Left lobe of liver (tissue), 2 donors: ENCODE measurements at places on chromosomes 12 and 14.

GRCh38 chr14:35446450-35446849 is 41.9 kb upstream of the NFKBIA start:
- no peak for DNase-seq

- DNase-seq = no peak
These were observed 200.5 kb upstream of the OR4E1 start for GRCh38 chr14:21874167-21874566.

DNA sequence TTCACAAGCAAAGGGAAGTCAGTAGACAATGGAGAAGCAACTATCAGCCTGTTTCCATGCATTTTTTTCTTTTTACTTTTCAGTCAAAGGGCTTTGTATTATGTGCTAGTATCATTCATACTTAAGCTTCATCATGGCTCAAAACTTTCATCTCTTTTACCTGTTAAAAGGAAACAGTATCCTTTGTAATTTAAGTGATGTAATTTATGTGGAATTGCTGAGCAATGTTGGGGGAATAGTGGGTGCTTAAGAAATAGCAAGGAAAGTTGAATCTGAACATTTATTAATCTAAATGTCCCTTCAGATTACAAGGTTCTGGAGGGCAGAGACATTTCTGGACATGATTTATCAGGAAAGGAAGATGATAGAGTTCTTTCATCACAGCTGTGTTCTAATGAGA is 915.3 kb downstream of the VRK1 start:
- no peak for DNase-seq

- no peak for DNase-seq
These were observed 85.1 kb upstream of the AMIGO2 start for GRCh38 chr12:47164724-47165439.

DNA sequence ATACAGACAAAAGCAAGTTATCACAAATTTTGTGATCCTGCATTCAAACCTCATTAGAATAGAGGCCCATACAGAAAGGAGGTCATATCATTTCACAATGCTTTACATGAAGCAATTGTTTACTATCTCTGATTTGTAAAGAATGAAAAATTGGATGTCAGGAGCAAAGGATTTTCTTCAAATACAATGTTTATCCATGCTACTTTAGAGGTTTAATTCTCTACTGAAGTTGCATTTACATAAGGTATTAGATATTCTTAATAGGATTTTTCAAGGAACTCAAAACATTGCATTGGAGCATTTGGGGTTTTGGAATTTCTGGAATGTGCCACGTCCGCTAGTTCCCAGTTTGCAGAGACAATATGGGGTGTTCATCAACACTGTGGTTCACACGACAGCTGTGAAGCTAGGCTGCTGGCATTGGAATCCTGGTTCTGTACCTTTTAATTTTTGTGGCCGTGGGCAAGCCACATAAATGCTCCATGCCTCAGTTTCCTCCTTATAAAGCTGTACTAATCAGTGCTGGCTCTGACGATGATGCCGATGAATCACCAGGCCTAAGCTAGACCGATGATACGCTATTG is 174.8 kb downstream of the APAF1 start:
- DNase-seq = no peak

GRCh38 chr12:20154052-20154451 is 214.3 kb upstream of the PDE3A start:
- DNase-seq = no peak

- DNase-seq = no peak
These were observed 101.2 kb upstream of the DAAM1 start for GRCh38 chr14:59087240-59087639.

- DNase-seq = no peak
These were observed at the start of gene CRIP1 for GRCh38 chr14:105486163-105486973. CRIP1 (plus strand) TSS chr14:105486886; CDS start chr14:105487260, 374 bp downstream.

- DNase-seq = no peak
These were observed 66.3 kb upstream of the SOX5 start for GRCh38 chr12:24015833-24016160.

GRCh38 chr12:80676856-80677255 is 30.6 kb upstream of the MYF6 start:
- peak; percentile 63 for DNase-seq

DNA sequence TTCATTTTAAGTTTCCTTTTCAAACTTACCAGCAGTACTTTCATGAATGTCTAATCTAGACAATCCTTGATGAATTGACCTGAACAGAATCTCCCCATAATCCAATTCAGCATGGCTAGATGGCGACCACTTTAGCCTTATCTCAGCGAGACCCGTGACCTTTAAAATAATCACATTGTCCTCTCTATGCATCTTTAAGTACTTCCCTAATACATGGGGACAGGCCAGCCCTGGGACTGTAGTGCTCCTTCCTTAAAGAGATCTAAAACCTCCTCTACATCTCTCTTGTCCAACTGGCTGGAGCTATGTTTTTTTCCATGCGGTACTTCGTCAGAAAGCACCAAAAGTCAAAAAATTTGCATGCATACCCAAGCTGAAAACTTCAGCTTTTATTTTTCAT is 746.0 kb downstream of the VRK1 start:
- no peak for DNase-seq

- peak; percentile 96 for DNase-seq
These were observed 22.8 kb downstream of the JDP2 start for GRCh38 chr14:75450381-75451276.

GRCh38 chr12:50520416-50521207 is 15.8 kb downstream of the DIP2B start:
- DNase-seq = no peak

DNA sequence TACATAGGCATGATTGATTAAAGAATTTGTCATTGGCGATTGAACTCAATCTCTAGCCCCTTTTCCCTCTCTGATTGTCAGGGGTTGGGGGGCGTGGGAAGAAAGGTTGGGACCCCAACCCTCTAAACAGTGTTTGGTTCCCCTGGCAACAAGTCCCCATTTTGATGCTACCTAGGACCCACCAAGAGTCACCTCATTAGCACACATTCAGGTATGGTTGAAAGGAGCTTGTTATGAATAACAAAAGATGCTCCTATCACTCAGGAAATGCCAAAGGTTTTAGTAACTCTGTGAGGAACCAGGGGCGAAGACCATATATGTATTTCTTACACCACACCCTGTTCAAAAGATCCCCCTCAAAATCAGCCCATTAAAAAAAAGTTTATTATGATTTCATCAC is 14.3 kb downstream of the RNF212B start:
- no peak for DNase-seq

DNA sequence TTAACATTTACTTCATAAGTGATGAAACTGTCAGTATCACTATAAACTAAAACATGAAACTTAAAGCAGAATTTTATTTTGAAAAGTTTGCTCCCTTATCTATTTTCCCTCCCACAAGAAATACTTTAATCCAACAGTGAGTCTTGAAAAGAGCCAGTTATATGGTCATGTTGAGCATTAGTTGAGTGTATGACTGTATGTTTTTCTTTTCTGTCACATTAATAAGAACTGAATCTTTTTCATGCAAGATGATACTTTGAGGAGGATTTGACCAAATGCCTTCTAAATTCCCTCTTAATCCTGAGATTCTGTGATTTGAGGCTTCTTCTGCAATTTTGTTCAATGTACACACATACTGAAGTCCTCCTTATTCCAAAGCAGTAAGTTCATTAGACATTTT is 33.7 kb upstream of the YARS2 start:
- DNase-seq = no peak

DNA sequence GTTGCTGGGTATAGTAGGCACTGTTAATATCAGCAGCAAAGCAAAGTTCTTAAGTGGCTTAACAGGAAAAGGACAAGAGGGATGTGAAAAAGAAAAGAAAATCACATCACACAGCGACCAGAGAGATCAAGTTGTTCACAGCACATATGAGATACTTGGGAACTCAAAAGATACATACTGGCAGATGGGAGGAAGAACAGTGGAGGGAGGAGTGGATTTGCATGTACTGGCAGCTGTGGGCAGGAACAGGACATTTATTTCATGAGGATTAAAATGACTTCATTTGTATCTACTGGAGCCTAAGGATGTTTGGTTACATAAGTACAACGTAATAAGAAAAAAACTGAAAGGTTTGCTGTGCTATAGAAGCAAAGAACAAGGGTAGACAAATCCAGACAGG is 136.5 kb upstream of the IFNG-AS1 start:
- no peak for DNase-seq

GRCh38 chr14:93100570-93100969 is 15.2 kb downstream of the ITPK1 start:
- DNase-seq = no peak

GRCh38 chr14:29163109-29163508 is 396.5 kb downstream of the FOXG1 start:
- no peak for DNase-seq

GRCh38 chr12:12210416-12210815 is 56.4 kb downstream of the LRP6 start:
- no peak for DNase-seq

GRCh38 chr12:16685107-16685506 is 79.1 kb upstream of the LMO3 start:
- DNase-seq = no peak
